ENCODE measurements at places on chromosomes 3 and 15. TPM values are rescaled to one million over a fixed set of nuclear protein-coding genes. Genes with fewer than 3 reads are reported as not detected.

DNA sequence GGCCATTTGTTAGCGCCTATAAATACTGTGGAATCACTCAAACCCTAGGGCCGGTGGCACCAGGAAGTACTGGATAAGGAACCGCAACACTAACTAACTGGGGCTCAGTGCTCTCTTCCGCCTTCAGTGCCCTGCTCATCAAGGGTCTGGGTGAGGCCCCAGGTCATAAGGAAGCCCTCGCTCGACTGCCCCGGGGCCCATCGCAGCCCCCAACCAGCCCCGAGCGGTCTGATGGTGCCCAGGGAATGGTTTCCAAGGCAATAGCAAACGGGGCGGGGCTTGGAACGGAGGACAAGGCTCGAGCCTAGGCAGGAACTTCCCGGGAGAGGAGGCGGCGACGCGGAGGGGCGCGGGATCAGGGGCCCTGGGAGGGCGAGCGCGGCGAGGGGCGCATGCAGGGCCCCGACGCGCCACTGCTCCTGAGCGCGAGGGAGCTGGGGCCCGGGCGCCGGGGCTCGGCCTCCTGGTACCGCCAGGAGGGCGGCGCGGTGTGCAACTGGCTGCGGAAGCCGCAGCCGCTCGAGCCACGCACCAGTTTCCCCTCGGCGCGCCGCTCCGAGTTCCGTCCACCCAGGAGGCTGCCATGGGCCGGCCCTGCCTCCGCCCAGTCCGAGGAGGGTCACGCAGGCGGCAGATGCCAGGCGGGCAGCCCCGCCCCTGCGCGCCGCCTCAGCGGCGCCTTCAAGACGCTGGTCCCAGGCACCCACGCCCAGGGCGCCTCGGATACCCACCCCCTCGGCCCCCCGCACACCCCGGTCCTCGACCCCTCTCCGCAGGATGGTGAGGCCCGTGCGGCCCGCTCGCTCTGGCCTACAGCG is at the start of gene TTLL3:
TSS of gene TTLL3 (plus strand) at position 648 of the 818 bp plus-strand sequence. CDS start 400 bp downstream, outside the sequence.
- no peak for DNase-seq

DNA sequence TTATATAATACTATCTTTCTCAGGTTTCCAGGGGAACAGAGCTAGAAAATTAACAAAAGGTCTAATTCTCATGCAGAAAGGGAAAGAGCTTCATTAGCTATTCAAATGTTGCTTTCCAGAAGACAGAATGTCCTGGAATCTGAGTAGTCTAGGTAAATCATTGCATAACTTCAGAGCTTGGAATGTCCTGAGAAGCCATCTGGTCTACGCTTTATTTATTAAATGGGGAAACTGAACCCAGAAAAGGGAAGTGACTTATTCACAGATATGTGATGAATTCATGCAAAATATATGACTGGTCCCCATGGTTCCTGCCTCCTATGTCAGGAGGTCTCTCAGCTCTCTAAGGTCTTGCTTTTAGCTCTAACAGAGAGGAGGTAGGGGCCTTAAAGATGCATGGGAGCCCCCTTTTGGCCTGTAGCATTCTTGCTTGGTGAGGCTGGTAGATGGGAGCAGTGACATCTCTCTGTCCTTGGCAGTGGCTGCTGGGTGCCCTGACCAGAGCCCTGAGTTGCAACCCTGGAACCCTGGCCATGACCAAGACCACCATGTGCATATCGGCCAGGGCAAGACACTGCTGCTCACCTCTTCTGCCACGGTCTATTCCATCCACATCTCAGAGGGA is 99.2 kb downstream of the CEMIP start:
- DNase-seq = no peak

- peak; percentile 63 for DNase-seq
Measured at GRCh38 chr3:98855806-98856400, 45.6 kb downstream of the DCBLD2 start.

MORC1 gene
- not detected for polyA plus RNA-seq

CCNDBP1 gene
- polyA plus RNA-seq = 76.5 TPM

RSRC1 gene
- 7.6 TPM for polyA plus RNA-seq
